Activated CD4-positive, alpha-beta memory T cell treated with anti-CD3 and anti-CD28 coated beads, Interleukin-2, amount 10 ng/mL, durations not matched to agents 7 days and 5 days (primary cell): ENCODE measurements at places on chromosomes 7 and 10. TPM values are rescaled to one million over a fixed set of nuclear protein-coding genes. Genes with fewer than 3 reads are reported as not detected.
A peak's percentile ranks its signal among the peaks of the same experiment; 100 is the strongest.

Gene PVRIG
- total RNA-seq: 70.5 TPM

Gene RADIL
- total RNA-seq: not detected

Gene ARMC3
- not detected for total RNA-seq

Gene NXPH1
- not detected for total RNA-seq

Gene PDGFA
- total RNA-seq: 0.70 TPM

Gene GTF2I
- total RNA-seq: 143 TPM

Gene CDH23
- total RNA-seq: 1.3 TPM

Gene GALNT17
- not detected for total RNA-seq

Gene INHBA
- total RNA-seq: not detected

Gene PDE6C
- not detected for total RNA-seq

Gene OR6B1
- not detected for total RNA-seq

Gene NRCAM
- not detected for total RNA-seq

Gene NRP1
- 2.6 TPM for total RNA-seq

Gene CPXM2
- total RNA-seq: not detected

Gene C10orf105
- 0.25 TPM for total RNA-seq

Gene IFIT1B
- total RNA-seq: 0.15 TPM

Gene CPEB3
- total RNA-seq: 2.8 TPM

Gene UNC5B
- total RNA-seq: not detected

DNA sequence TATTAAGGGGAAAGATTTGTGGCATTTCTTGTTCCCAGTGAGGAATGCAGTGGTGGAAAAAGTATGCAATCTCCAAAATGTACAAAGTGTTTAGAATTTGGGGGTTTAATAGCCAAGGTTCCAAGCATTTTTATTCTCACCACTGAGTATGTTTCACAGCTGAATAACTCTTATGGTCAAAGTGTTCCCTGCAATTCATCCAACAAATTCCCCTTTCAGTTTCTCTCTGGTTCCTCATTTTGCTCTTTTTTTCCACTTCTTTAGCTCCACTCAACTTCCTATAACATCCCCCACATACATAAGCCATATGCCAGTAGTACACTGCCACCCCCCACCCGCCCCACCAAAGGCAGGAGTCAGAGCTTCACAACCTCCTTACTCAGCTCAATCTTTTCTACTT, 4.6 kb downstream of the HECW1 start:
- DNase-seq: no peak

GRCh38 chr10:94363251-94363565, 469 bp upstream of the NOC3L start:
- no peak for DNase-seq

GRCh38 chr7:100894860-100895700, 608 bp downstream of the ACHE start:
- peak; percentile 47 for DNase-seq

DNA sequence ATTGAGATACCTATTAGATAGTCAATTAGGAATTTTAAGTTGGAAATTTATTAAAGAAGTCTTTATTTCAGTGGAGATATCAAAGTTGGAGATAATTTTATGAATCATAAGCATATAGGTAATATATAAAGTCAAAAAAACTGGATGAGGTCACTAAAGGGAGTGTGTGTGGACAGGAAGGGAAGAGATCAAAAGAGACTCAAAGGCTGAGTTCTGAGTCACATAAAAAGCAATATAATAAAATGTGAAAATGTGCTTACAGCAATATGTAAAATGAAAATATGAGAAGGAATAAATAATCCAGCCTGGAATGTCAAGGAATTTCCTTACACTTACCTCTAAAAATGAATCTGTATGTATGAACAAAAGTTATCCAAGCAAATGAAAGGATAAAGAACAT, 583.3 kb upstream of the SORCS1 start:
- no peak for DNase-seq

- no peak for DNase-seq
Measured at GRCh38 chr10:27683226-27683625, 62.4 kb downstream of the MKX start.

DNA sequence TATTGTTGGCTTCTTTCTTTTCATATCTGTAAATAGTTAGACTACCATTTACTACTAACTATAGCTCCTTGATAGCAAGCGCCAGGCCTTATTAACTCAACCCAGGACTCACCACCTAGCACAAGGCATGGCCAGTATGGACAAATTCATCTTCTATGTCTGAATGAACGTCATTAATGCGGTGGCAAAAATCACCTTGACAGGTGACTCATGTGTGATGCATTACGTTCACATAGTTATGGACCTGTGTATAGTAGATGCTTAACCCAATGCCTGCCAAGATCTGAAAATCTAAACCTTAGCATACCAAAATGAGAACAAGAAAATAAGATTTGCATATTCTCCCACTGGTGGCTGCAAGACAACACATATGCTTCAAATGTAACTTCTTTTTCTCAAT, 300.8 kb downstream of the PARD3 start:
- no peak for DNase-seq

DNA sequence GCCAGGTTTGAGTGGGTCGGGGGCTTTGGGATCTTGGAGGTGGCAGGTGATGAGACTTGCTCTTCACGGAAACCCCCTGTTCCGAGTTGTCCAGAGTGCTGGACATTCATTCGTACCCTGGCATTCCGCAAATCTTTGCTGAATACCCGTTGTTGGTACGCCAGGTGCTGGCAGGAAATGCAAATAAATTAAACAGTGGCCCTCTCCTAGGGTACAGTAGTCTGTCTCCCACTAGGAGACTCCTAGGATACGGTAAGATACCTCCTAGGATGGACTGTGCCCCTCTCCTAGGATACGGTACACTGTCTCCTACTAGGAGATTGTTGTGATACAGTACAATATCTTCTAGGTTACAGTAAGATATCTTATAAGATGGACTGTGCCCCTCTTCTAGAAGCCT, 544 bp downstream of the SEC23IP start:
- DNase-seq: peak; percentile 19

DNA sequence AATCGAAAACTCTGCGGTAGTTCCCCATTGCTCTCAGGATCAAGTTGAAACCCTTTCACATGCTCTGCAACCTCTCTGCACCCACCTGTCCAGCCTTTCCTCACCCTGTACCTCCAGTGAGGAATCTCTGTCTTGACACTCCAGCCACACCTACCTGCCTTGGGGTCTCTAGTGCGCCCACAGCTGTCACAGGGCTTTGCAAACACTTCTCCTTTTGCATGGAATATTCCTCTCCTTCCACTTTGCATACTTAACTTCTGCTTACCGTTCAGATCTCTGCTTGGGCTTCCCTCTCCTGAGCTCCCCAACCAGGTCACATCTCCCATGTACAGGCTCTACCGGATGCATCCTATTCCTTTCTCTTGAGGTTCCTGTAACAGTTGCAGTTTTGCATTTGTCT, 6.6 kb upstream of the ZYX start:
- DNase-seq: no peak

GRCh38 chr10:72875250-72876055, 18.1 kb upstream of the OIT3 start:
- no peak for DNase-seq

- DNase-seq: no peak
Measured at GRCh38 chr7:14739841-14740185, 162.7 kb downstream of the DGKB start.

GRCh38 chr10:133391249-133391635, 2.7 kb upstream of the MTG1 start:
- DNase-seq: no peak

DNA sequence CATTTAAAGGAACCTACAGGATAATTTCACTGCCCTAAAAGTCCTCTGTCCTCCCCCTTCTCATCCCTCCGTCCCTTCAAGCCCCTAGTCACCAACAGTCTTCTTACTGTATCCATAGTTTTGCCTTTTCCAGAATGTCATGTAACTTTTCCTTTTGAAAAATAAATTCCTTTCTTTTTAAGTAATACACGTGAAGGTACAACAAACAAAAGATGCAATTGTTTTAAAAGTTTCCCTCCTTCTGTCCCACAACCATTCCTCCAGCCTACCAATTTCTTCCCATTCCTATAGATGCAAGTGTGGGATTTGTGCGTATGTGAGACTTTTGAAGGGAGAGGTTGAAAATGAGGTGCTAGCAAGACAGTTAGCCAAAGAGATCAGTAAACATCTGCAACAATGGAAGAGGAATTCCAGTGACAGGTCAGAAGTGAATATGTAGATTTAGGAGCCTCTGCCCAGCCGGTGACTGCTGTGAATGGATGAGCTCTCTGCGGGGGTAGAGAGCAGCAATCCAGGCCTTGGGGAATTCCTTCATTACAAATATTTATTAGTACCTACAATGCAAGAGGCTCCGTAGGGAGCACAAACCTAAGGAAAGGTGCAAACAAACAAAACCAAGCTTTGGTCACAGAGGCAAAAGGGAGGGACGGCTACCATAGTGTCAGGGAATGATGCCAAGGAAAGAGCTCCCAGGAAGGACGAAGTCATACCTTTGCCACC, 243.6 kb downstream of the SKIDA1 start:
- no peak for DNase-seq

DNA sequence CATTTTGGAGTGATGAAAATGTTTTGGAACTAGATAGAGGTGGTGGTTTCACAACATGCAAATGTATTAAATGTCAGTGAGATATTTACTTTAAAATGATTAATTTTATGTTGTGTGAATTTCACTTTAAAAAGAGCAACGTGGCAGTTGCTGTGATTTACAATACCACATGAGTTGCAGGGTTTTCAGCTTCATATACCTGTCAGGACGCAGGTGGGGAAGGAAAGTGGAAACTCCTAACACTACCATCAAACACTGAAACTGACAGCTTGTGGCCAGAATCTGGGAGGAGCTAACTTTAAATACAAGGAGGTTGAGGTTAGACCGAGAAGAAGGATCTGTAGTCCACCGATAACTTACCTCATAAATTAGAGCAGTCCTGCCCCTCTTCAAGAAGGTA, 168.9 kb upstream of the TMEM72 start:
- DNase-seq: no peak

DNA sequence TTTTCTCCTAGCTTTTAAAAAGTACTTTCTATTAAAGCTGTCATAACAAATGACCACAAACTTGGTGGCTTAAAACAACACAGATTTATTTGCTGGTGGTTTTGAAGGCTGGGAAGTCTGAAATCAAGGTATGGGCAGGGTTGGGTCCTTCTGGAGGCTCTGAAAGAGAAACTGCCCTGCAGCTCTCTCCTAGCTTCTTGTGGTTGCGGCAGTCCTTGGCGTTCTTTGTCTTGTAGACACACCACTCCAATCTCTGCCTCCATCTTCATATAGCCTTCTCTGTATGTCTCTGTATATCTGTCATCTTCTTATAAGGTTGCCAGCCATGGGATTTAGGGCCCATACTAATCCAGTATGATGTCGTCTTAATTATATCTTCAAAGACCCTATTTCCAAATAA, 79.4 kb upstream of the PRR15 start:
- DNase-seq: no peak

- no peak for DNase-seq
Measured at GRCh38 chr10:98365406-98366061, 49.4 kb downstream of the PYROXD2 start.

GRCh38 chr7:159136013-159136412, 8.7 kb downstream of the VIPR2 start:
- no peak for DNase-seq

- no peak for DNase-seq
Measured at GRCh38 chr10:106515206-106515790, 649.2 kb downstream of the SORCS1 start.

- DNase-seq: no peak
Measured at GRCh38 chr10:33287112-33287511, 47.4 kb downstream of the NRP1 start.

DNA sequence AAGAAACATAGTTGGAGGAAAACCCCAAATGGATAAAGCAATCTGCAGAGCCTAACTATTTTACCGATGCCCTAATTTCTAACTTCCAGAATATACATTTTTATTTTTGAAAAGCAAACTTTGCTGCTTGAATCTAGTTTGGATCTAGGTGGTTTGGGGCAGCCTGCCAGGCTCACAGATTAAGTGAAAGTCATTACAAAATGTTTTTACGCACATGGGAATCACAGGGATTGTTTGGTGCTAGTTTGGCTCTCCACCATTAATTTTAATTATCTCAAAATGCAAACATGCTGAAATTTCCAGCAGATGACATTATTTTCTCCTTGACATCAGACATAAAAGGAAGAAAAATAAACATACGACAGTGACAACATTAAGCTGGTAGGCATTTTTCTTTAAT, 166.7 kb upstream of the INHBA start:
- DNase-seq: no peak

DNA sequence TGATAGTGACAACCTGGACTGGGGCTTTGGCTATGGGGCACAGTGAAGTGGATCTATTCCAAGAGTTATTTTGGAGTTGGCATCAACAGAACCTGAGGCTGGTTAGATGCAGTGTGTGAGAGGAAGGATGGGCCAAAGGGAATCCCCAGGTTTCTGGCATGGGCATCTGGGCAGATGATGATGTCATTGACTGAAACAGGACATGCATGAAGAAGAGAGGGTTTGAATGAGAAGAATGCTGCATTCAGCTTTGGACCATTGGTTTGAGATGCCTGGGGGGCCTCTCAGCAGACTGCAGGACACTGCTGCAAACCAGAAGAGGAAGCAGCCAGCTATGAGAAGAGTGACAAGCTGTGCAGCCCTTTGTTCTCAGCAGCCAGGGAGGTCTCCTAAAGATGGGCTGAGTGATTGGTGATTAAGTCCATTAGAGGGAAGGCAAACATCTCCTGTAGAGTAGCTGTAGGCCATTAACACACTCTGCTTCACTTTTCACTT, 23.1 kb upstream of the PIK3CG start:
- no peak for DNase-seq

- DNase-seq: no peak
Measured at GRCh38 chr7:18283045-18283444, 212.5 kb upstream of the HDAC9 start.

- DNase-seq: no peak
Measured at GRCh38 chr7:34036051-34036920, 130.9 kb downstream of the BMPER start.

GRCh38 chr10:30500963-30501504, 67.0 kb downstream of the MAP3K8 start:
- DNase-seq: no peak

GRCh38 chr10:11715815-11716494, 26.2 kb upstream of the ECHDC3 start:
- no peak for DNase-seq

DNA sequence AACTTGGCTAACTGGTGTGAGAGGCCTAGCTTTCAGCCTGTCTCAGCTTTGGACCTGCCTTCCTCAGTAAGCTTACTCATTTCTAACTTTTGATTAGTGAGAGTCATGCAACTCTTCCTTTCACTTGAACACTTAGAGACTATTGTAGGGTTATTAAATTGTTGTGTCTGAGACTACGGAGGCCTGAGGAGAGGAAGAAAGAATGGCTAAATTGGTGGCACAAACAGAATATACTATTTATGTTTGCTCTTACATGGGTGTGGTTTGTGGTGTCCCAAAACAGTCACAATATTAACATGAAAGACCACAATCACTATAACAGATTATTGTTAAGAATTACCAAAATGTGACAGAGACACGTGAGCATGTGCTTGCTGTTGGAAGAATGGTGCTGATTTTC, 82.1 kb downstream of the TRIM24 start:
- DNase-seq: no peak

- no peak for DNase-seq
Measured at GRCh38 chr10:70055550-70055949, 2.9 kb downstream of the MACROH2A2 start.

GRCh38 chr10:113409175-113409574, 143.7 kb upstream of the HABP2 start:
- no peak for DNase-seq
